T-cell (primary cell): ENCODE measurements at places on chromosomes 7 and 10. TPM values are rescaled to one million over a fixed set of nuclear protein-coding genes. Genes with fewer than 3 reads are reported as not detected.

- no peak for DNase-seq
Measured at GRCh38 chr10:108598320-108598695, 1325.0 kb downstream of the XPNPEP1 start.

DNA sequence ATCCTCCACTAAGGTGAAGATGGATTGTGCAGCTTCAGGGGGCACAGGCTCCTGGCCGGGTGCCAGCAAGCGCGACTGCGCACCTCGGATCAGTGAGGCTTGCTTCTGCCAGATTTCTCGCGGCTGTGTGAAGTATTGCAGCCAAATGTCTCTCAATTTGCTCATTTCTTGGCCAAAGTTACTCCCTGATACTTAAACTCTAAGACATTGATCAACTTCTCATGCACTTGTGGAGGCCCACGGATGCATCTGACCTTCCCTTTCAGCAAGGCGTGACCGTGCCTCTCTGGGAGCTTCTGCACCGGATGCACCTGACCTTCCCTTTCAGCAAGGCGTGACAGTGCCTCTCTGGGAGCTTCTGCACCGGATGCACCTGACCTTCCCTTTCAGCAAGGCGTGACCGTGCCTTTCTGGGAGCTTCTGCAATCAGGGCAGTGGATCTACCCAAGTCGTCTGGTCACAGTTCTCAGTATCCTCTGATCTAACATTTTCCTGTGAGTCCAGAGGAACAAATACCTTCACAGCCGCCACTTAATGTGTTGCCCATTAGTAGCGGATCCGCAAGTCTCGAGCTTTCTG is 248.3 kb downstream of the ADARB2 start:
- DNase-seq: no peak

GRCh38 chr7:74173074-74173473 is 1.1 kb upstream of the EIF4H start:
- DNase-seq: no peak

DNA sequence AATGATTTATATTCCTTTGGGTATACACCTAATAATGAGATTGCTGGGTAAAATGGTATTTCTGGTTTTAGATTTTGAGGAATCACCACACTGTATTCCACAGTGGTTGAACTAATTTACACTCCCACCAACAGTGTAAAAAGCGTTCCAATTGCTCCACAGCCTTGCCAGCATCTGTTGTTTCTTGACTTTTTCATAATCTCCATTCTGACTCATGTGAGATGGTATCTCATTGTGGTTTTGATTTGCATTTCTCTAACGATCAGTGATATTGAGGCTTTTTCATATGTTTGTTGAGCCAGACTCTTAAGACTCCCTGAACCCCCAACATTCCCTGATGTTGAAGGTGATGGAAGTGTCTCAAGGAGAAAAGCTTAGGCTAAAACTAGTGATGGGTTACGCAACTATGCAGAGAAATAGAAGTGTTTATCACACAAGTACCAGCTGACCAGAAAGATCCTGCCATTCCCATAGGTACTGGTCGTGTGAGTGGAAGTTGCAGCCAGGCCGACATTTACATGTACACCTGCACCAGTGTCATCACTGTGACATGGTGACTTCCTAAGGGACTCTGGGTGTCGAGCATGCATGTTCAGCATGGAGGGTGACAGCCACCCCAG is 711.2 kb upstream of the NRP1 start:
- DNase-seq: no peak

GRCh38 chr10:122554131-122555036 is 6.2 kb upstream of the DMBT1 start:
- DNase-seq: no peak

GRCh38 chr10:132646443-132647097 is 109.0 kb downstream of the INPP5A start:
- no peak for DNase-seq

GRCh38 chr7:103058122-103058521 is 16.5 kb downstream of the FBXL13 start:
- no peak for DNase-seq

- DNase-seq: no peak
Measured at GRCh38 chr7:157126921-157127320, 11.8 kb upstream of the UBE3C start.

DNA sequence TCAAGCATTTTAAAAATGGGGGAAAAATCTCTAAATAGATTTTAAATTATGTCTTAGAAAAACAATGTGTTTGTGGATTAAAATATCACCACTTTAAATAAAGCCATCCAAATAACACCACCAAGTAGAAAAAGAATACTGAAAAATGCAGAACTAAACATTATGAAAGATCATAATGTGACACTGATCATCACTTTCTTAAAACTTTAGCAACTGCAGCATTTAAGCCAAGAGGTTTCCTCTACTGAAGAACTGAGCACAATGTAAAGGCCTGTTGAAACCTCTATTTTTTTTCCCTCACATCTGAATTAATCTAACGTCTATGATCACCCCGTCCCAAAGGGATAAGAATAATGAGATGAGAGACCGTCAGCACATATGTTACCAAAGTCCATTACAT is 18.6 kb downstream of the MINDY3 start:
- no peak for DNase-seq

DNA sequence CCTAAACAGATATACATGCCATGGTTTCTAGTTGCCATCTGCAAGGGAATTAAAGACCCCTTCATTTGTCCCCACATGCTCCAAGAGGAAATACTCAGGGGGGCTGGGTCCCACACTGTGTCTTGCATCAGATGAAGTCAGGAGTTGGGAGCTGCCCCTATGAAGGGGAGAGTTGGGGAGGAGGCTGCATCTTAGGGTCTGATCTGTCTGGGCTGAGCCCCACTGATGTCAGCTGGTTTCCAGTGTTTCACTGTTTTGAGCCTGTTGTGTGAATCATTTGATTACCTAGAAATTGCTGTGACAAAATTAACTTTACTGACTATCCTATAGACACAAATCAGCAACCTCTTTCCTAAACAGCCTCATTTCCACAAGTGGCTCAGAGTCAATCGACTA is 4.9 kb upstream of the ADCY1 start:
- no peak for DNase-seq

DNA sequence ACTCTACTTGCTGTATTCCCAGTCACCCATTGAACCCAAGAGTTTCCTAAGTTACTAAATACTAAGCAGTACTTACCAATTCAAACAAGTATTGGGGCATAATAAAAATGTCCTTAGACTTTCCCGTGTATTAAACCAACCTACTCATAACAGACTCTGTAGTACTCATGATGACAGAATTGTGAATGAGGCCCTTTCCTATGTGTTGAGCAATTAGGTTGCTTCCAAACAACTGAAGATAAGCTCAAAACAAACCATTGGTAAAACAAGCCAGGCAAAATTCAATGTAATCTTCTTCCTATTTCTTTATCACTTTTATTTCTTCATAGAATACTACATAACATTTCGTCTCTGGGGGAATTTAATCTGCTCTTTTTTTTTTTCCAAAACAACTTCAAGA is 106.5 kb upstream of the ANK3 start:
- no peak for DNase-seq

- no peak for DNase-seq
Measured at GRCh38 chr10:115706488-115707076, 566.4 kb downstream of the GFRA1 start.

GRCh38 chr7:143129051-143129450 is 2.8 kb upstream of the PIP start:
- DNase-seq: no peak

DNA sequence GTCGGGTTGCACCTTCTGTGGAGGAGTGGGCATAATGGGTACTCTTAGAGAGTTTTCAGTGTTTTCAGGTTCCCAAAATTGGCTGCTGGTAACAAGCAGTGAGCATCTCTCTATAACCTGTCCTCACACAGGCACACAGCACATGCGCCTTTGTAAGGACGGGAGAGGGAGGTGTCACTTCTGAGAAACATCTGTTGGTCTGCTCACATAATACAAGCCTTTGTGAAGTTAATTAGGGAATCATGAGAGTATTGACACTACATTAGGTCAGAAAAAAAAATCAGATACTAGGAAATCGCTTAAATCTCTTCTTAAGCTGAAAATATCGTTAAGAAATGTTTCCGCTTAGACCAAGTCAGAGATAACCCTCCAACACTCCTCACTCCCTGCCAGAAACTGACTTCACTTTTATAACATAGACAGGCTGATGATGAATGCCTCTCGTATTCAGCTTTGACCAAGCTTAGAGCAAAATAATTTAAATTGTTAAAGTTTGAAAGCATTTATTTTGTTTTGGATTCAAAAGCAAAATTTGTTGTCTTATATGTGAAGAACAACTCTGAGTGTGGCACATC is 769.7 kb downstream of the TNS3 start:
- DNase-seq: no peak

DNA sequence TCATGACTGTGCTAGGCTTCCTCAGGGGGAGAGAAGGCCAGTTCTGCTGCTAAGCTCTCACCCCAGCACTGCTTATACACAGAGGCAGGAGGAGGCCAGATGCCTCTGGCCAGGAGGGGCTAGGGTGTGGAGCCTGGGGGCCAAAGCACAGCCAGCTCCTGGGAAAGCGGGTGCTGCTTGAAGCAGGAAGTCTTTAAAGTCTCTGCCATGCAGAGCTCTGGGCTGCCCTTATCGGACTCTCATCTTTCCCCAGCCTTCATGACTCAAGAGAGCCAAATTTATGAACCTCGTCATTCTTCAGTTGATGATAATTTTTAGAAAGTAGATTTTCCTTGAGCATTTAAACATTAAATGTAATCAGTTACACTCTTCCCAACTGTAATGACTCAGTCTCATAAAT is 11.2 kb upstream of the TSPAN14 start:
- no peak for DNase-seq

- DNase-seq: no peak
Measured at GRCh38 chr7:77753173-77753572, 45.1 kb downstream of the TMEM60 start.

DNA sequence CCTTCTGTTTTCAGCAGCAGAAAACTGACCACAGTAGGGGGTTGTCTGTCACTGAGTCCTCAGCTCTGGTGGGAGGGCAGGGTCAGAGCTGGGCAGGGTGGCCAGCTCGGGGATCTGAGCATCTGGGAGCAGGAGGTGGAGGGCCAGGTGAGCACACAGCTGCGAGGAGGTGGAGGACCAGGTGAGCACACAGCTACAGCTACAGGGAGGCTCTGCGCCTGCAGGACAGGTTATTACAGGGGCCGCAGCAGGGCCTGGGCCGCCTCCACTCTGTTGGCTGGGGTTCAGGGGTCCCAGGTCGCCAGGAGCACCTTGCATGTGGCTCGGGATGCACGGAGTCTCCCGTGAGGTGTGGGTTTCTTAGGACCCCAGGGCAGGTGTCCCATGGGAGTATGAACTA is 52.4 kb upstream of the PRKAR1B start:
- DNase-seq: no peak

DNA sequence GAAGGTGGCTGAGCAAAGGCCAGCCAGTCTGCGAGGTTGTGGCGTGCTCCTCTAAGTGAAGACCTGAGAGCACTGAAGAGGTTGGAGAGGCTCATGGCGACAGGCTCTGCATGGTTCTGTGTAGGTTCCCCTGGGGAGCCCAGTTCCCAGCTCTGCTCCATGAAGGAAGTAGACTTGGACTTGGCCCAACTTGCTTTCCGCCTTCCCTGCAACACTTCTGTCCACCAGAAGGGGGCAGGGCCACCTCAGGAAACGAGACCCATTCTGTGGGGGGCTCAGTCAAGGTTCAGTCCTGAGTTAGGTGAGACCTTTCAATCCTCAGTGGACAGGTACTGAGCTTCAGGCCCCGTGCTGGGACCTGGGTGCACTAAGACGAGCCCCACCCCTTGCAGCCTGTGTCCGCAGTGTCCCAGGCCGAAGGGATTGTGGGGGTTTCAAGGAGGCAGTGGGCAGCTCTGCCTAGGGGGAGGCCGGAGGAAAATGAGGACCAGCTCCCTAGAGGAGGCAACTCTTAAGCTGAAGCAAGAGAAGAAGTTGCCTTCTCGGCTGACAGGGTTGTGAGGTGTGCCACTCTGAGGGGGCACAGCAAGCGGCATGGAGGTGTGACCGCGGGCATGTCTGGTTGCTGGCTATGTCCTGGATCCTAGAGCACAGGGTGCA is 15.0 kb upstream of the PCBD1 start:
- peak; percentile 41 for DNase-seq

DNA sequence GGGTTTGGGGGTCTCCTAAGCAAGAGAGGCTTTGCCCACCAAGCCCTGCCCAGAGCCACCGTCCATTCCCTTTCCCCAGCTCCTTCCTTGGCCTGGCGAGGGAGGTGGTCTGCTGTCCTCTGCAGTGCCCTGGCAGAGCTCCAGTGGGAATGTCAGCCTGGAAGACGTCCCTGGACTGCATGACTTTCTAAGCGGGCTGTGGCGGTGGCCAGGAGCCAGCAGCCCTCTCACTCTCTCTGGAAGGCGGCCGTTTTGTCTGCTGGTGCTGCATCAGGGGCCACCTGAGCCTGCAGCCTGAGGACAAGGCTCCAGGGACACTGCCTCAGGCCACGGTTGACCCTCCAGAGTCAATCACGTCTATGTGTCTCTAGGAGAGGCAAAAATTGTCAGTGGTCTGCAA is 271.0 kb downstream of the SKAP2 start:
- no peak for DNase-seq

DNA sequence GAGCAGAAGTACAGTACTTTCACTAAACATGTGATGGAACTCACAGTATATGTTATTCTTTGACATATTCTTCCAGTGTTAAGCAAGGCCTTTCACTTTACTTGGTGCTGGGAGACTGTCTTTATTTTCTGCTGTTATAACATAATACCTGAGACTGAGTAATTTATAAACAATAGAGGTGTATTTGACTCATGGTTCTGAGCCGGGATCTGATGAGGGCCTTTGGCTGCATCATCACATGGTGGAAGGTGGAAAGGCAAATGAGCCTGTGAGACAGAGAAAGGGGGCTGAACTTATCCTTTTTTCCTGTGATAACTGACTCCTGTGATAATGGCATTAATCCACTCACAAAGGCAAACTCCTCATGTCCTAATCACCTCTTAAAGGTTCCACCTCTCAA is 1.4 kb downstream of the SUPV3L1 start:
- DNase-seq: no peak

DNA sequence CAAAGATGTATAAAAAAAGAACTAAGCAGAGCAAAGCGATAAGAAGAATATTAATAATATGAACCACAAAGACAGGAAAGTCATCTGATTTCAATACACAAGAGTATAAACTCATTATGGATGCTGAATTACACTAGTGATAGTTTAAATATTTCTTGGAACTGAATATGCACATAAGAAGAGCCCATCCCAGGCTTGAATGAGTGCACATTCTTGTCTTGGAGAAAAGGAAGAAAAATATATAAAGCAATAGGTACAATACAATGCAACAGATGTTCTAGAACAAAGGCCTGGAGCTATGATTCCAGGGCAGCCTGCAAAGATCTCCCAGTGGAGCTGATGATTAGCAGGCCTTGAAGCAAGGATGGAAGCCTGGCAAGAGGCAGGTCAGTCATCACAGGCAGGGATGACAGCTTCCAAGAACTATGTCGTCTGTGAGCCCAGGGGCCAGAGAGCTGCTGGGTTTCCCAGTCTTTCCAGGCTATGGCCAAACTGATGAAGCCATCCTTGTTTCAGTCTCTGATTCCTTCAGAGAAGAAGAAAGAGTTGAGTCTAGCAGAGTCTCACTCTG is 277.6 kb downstream of the KCNMA1 start:
- DNase-seq: no peak

MACC1 gene
- 0.41 TPM for total RNA-seq

OR13A1 gene
- 0.26 TPM for total RNA-seq

CDK14 gene
- 1.6 TPM for total RNA-seq

ASIC3 gene
- 11.0 TPM for total RNA-seq

KCNH2 gene
- total RNA-seq: 3.8 TPM

WIPF3 gene
- 0.16 TPM for total RNA-seq

SKIDA1 gene
- total RNA-seq: 0.57 TPM

CRYGN gene
- total RNA-seq: 1.0 TPM

PDE6C gene
- total RNA-seq: not detected

NDUFB8 gene
- 175 TPM for total RNA-seq

TYW1B gene
- total RNA-seq: 4.1 TPM

OPN1SW gene
- not detected for total RNA-seq

MLXIPL gene
- total RNA-seq: 0.30 TPM

AFAP1L2 gene
- total RNA-seq: 3.8 TPM
